HAP-1 (cell line): ENCODE measurements at places on chromosomes 5 and 9.

DNA sequence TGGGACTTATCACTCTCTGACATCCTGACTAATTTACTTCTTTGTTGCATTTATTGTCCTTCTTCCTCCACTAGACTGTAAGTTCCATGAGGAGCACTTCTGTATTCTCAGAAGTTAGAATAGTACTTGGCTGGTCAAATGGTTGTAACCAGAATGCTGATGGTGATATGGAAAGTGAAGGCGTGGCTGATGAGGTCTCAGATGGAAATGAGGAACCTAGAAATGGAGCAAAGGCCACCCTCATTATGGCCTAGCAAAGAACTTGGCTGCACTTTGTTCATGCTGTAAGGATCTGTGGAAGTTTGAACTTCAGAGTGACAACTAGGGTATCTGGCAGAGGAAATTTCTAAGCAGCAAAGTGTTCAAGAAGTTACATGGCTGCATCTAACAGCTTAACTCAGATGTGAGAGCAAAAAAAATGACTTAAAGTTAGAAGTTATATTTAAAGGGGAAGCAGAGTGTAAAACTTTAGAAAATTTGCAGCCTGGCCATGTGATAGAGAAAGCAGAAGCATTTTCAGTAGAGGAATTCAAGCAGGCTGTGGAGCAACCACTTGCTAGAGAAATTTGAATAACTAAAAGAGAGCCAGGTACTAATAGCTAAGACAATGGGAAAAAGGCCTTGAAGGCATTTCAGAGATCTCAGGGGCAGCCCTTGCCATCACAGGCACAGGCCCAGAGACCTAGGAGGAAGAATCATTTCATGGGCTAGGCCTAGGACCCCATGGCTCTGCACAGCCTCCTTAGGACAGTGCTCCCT is 14.9 kb upstream of the SLC22A5 start:
- no peak for DNase-seq

DNA sequence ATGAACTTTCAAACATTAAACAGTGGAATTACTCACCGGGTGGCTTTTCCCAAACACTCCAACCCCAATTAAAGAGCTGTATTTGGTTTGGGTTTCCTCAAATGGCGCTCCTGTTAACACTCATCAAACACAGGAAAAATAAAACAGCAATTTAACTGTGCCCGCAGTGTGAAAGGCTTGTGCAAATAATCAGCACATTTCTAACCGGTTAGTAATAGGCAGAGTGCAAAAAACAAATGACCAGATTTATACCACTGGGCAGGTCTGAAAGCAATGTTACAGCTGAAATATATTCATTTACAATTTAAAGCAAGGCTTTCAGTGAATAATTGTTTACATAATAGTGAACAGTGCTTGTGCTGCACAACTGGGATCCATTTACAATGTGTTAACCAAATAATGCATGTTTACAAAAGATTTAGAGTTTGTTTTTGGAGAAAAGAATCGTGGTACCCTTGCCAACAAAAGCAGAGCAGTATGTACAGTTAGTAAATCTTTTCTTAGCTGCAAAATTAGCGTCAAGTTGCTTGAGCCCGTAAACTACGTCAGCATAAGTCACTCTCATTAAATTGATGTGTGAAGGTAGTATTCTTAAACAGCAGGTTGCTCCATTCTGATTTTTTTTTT is 662.9 kb upstream of the ZNF608 start:
- DNase-seq = no peak

GRCh38 chr5:50653946-50654345 is 12.5 kb upstream of the PARP8 start:
- DNase-seq = no peak

- DNase-seq = no peak
Observed at GRCh38 chr5:167912941-167913665, 378.3 kb upstream of the WWC1 start.

DNA sequence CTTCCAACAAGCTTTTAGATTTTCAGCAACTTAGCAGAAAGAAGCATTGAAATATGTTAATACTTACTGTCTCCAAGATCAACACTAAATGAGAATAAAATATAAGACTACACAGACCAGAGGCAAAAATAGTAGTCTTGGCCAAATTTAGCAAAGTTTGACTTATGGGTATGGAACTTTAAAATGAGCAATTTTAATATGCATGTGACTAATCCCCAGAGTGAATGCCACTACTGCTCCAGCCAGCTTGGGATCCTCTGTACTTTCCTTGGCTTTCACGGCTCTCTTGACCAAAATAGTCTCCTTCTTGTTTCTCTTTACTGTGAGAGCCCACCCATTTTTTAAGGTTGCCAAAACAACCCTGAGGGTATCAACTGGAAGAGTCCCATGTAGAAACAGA is 148.0 kb upstream of the GRIA1 start:
- DNase-seq = no peak

DNA sequence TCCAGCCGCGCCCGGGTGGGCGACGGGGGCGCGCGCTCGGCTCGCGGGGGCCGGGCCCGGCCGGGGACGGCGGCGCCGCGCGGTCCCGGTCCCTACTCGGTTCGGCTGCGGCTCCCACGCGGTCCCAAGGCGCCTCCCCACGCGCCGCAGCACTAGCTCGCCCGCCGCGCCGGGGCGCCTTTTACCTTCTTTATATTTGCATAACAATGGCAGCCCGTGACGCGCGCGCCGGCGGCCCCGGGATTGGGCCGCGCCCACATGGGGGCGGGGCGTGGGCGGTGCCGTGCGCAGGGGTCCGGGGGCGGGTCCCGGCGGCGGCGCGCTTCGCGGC is at the start of gene NRARP:
Gene NRARP, minus strand, starts transcription at position 154 of the 331 bp plus-strand sequence. CDS start 343 bp downstream, outside the sequence.
- peak; percentile 93 for DNase-seq

DNA sequence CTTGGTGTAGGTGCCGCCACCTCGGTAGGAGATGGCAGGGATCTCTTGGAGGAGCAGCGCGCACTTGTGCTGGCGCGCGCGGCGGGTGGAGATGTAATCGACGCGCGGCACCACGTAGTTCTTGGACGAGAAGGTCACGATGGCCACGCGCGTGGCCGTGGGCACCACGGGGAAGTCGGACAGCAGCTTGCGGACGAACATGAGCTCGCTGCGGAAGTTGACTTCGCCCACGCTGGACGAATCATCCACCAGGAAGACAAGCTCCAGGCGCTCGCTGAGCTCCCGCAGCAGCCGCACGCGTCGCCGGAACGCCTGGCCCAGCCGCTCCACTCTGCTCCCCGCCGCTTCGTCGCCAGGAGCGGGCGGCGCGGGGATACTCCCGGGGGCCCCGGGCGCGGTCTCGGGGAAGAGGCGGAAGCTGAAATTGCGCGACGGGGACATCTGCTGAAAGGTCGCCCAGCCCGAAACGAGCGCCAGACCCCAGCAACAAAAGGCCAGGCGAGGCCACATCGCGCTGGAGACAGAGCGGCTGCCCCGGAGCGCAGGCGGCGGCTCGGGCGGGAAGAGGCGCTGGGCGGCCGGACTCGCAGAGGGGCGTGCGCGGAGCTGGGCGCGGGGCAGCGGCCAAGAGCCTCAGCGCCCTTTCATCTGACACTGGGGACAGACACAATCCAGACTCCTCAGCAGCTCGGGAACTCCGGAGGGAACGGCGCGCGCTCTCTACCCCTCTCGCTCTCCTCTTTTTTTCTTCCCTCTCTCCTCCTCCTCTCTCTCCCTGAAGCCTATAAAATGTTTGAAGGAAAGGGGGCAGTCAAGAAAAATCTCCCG is at the start of gene SVEP1:
Gene SVEP1, minus strand, starts transcription at position 708 of the 828 bp plus-strand sequence. Its CDS starts 198 bp downstream, at position 510.
- DNase-seq = peak; percentile 7

GRCh38 chr9:129394886-129395279 is 216.8 kb upstream of the IER5L start:
- no peak for DNase-seq

- peak; percentile 96 for DNase-seq
Observed at GRCh38 chr5:107672211-107673038, 1.7 kb upstream of the EFNA5 start.

- no peak for DNase-seq
Observed at GRCh38 chr5:147234825-147235635, at the start of gene STK32A. Gene STK32A, plus strand, starts transcription at chr5:147235026. Its CDS starts 4,609 bp downstream, at chr5:147239635.

DNA sequence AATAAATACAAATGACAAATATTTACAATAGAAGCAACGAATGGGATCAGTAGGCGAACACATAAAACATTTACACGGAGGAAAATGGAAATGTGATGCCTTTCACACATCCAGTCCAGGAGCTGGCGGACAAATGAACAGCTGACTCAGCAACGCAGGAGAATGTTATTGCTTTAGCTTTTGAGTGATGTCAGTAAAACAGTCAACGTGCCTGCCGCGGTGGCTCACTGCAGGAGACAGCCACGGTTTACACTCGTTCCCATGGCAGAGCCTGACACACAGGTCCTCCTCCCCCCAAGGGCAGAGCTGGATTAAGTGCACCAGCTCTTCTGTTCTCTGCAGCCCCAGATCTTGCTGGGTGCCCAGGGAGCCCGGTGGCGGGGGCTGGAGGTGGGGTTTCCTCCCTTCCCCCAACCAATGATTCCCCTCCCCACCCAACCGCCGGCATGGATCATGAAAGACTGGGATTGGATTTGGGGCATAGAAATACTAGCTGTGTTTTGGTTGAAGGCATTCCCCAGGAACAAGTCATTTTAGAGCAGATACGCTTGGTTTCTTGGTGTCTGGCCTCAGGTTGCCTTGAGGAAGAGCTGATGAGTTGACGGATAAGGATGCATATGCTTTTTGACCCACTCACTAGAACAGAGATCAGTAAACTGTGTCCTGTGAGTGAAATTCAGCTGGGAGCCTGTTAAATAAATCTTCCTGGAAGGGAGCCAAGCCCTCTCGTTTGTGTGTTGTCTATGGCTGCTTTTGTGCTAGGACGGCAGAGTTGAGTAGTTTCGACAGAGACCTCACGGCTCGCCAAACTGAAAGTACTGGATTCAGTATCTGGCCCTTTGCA is 12.5 kb downstream of the STC2 start:
- no peak for DNase-seq

GRCh38 chr5:66138637-66139317 is 5.3 kb upstream of the SREK1 start:
- no peak for DNase-seq

- DNase-seq = no peak
Observed at GRCh38 chr5:171050916-171051315, 189.1 kb downstream of the RANBP17 start.

GRCh38 chr5:111447822-111448221 is 64.5 kb downstream of the STARD4 start:
- no peak for DNase-seq

DNA sequence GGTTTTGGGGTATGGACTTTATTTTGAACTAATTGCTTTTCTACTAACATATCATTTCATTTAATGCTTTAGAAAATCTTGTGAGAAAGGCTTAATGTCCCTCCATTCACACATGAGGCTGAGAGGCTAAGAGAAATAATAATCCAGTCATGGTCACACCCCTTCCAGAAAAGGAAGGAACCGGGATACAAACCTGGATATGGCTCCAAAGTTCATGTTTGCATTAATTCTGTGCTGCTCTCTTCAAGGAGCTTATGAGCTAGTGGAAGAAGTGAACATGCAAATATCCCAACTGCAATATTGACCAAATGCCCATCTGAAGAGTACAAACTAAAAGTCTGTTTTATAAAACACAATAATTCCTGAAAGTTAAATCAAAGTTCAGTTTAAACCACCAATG is 732.1 kb upstream of the RIOK2 start:
- no peak for DNase-seq

GRCh38 chr9:133226219-133227171 is 17.4 kb upstream of the OBP2B start:
- no peak for DNase-seq

GRCh38 chr5:113280541-113280940 is 154.2 kb downstream of the TSSK1B start:
- DNase-seq = no peak

GRCh38 chr5:11619339-11620024 is 284.8 kb downstream of the CTNND2 start:
- DNase-seq = no peak

DNA sequence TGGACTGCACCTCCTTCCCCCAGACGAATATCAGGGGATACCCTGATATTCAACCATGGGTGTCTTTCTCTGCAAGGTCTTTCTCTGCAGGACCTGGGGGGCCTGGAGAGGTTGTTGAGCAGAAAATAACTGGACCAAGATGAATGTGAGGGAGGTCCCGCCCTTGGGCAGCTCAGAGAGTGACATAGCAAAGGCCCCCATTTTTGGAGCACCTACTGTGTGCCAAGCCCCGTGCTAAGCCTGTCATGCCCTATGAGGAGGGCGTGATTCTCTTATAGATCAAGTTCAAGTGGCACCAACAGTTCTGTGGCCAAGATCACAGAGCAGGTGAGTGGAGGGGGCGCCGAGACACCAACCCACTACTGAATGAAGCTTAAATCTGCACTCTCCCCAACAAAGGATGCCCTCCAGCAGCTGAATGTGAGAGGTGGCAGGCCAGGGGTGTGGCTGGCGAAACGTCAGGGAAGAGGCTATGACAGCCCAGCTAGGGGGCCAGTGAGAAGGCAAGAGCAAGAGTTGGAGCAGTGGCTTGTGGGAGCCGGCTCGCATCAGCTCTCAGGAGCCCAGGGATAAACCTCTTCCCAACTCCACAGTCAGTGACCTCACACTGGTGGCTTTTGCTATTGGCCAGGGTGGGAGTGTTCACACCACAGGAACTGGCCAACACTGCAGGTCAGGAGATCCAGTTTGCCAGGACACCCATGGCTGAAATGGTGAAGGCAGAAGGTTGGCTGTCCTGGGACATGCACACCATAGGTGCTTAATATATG is 5.3 kb downstream of the SARDH start:
- no peak for DNase-seq

- no peak for DNase-seq
Observed at GRCh38 chr9:108606401-108606800, 249.4 kb downstream of the ACTL7B start.

DNA sequence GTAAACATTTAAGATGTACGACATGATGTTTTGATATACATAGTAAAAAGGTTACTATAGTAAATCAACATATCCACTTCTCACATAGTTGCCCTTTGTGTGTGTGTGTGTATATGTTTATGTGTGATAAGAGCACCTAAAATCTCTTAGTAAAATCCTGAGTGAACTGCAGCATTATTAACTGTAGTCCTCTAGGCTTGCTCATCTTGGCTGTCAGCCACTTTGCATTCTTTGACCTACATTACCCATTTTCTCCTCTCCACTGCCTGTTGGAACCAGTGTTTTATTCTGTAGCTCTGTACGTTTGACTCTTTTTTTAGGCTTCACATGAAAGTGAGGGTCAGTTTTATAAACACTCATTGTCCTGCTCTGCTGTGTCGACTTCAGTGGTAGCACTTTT is 24.4 kb downstream of the C5orf22 start:
- no peak for DNase-seq

DNA sequence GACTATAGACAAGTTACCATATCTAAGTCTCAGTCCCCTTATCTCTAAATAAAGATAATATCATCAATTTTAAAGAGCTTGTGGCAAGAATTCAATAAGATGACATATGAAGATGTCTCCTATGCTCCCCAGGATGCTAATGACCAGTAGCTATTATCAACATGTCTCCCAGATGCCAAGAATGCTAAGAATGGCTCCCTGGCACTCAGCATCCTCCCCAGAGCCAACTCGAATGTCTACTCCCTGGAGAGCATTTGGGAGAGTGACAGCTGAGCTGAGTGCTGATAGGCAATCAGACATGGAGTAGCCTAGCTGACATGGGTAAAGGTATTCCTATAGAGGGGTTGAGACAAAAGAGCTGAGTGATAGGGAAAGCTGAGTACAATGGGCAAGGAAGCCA is 15.9 kb downstream of the P4HA2 start:
- no peak for DNase-seq

GRCh38 chr9:116151966-116152381 is 1.6 kb upstream of the PAPPA start:
- no peak for DNase-seq

- no peak for DNase-seq
Observed at GRCh38 chr5:65695162-65695755, 26.6 kb downstream of the SGTB start.

GRCh38 chr5:90424245-90424644 is 14.7 kb upstream of the CETN3 start:
- no peak for DNase-seq

- no peak for DNase-seq
Observed at GRCh38 chr5:172905346-172906140, 53.7 kb upstream of the RPL26L1 start.
